ENCODE measurements at places on chromosomes 2 and 18. TPM values are rescaled to one million over a fixed set of nuclear protein-coding genes. Genes with fewer than 3 reads are reported as not detected.

GRCh38 chr18:57428221-57429150 is 6.7 kb upstream of the ONECUT2 start:
- no peak for DNase-seq

GRCh38 chr2:211457325-211457724 is 900.9 kb downstream of the CPS1 start:
- DNase-seq = no peak

DNA sequence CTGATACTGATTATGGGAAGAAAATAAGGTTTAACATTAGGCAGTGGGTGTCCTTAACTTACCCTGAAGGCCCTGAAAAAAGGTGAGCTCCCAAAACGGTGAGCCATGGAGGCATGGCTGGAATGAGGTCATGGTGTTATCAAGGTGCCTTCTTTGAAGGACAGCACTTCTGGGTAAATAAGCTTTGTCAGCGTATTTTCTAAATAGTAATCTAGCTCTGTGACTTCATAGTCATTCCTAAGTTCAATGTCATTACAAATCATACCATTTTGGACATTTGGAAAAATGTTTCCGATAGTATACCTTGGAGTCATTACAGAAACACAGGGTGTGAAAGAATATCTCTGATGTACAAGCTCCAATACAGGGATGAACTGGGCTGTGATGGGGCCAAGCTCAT is 35.2 kb upstream of the CNGA3 start:
- DNase-seq = no peak

DNA sequence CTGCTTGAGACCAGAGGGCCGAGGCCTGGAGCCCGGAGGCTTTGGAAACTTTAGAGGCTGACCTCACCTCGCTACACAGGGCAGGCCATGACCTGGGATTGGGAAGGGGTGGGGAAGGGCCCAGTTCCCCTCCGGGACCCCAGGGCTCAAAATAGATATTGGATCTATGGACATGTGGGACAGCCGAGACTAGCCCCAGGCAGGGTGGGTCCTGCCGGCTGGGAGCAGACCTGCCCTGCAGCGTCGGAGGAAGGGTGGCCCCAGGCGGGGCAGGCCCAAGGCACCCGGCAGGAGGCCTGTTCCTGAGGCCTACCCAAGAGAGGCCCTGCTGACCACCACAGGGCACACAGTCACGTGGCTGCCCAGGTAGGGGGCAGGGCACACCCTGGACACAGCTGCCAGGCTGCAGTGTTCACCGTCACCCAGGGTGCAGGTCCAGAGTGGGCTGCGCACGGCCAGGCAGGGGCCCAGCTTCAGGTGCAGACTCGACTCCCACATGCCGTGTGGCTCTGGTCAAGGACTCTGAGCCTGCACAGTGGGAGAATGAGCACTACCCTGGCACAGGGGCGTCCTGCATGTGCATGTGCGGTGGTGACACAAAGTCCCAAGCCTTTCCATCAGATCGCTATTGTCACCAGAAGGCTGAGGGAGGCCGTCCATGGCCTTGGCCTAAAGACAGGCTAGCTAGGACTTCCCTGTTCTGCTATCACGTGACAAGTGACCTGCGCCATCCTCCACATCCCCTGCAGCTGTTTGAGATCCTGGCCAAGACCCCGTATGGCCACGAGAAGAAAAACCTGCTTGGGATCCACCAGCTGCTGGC is 13.2 kb downstream of the ANO7 start:
- DNase-seq = no peak

The IL18R1 gene
- 1.4 TPM for total RNA-seq

DNA sequence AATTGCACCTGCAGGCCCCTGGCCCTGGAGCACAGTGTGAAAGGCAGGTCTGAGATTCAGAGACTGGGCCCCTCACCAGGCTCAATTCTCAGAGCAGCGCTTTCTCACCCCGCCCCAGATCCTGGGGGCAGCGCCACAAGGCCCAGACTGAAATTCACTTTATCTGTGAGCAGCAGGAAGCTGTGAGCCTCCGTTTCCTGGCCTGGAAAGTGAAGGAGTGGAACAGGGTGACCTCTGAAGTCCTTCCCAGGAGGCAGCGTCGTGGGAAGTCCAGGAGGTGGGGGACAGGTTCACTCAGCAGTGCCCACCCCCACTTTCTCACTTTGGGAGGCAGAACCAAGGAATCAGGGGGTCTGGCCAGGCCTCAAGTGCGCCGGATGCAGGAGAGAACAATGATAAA is 235.4 kb downstream of the NDUFA10 start:
- DNase-seq = no peak

DNA sequence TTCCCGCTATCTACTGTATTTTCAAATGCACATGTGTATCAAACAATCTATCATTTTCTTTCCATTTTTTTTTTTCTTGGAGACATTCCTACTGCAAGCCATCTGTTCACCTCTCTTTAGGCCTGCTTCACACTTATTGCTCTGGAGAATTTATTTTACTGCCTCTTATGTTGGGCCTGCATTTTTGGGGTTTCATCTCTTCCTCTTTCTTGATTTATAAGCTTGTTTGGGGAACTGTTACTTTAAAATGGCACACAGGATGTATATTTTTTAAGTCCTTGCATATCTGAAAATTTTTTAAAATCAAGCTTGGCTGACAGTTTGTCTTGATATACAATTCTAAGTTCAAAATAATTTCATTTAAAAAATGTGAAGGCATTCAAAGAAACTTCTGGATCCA is 3.5 kb upstream of the RAB27B start:
- no peak for DNase-seq

DNA sequence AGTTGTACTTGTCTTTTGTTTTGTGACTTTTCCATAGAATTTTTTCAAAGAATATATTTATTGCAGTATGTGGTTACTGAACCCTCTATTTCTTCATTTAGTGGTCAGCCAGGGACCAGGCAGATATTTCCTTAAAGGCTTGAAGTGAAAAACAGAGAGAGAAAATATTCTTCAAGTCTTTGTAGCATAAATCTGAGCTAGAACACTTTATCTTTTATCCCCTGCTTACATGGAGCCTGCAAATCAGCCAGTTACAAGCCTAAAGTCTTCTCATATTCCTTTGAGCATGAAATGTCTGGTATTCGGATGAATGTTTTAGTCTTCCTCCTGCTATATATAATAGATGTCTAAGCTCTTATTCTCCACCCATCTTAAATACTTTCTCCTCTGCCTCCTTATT is 1557.5 kb upstream of the ACVR2A start:
- DNase-seq = no peak

- peak; percentile 75 for DNase-seq
Measured at GRCh38 chr2:240556553-240557100, 1.2 kb downstream of the ANKMY1 start.

The GPATCH11 gene
- 9.4 TPM for total RNA-seq

- DNase-seq = no peak
Measured at GRCh38 chr18:37980556-37980955, 415.0 kb upstream of the CELF4 start.

GRCh38 chr2:112275887-112276773 is 733 bp downstream of the ZC3H6 start:
- peak; percentile 92 for DNase-seq

DNA sequence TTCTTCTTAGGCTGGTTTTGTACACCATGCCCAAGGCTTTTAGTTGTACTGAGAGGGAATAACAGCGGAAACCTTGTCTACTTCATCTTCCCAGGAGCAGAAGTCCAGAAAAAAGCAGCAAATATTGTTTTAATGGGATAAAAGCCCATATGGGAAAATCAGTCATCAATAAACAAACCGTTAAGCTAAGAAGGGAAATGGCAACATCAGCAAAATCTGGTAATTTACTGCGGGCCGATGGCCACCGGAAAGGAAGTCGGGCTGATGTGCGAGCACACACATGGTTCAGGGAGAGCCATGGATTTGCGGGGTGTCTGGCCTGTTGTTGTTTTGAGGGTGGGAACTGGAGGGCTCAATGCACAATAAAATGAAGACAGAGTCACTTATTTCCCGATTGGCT is 300.7 kb upstream of the RAB6C start:
- DNase-seq = no peak

The EGR4 gene
- not detected for total RNA-seq

The NCKAP1 gene
- total RNA-seq = 364 TPM

DNA sequence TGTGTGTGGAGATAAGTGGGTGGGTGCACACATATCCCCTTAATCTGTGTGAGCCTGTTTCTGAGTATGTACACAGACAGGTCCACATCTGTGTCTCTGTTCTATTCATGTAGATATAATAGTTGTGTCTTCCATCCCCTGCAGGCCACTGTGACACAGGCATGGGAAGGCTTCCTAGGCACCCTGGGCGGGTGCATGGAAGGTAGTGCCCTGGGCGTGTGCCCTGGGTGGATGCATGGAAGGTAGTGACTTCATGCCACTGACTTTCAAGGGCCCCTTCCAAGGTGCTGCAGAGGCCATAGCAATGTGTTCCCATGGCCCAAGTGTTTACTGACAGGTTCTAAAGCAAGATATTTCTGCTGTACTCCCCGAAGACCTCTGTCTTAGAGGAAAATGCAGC is 462.5 kb upstream of the HS6ST1 start:
- no peak for DNase-seq

The HOXD13 gene
- total RNA-seq = under 0.01 TPM

GRCh38 chr2:199465988-199466691 is 8.4 kb upstream of the SATB2 start:
- no peak for DNase-seq

The XDH gene
- not detected for total RNA-seq

DNA sequence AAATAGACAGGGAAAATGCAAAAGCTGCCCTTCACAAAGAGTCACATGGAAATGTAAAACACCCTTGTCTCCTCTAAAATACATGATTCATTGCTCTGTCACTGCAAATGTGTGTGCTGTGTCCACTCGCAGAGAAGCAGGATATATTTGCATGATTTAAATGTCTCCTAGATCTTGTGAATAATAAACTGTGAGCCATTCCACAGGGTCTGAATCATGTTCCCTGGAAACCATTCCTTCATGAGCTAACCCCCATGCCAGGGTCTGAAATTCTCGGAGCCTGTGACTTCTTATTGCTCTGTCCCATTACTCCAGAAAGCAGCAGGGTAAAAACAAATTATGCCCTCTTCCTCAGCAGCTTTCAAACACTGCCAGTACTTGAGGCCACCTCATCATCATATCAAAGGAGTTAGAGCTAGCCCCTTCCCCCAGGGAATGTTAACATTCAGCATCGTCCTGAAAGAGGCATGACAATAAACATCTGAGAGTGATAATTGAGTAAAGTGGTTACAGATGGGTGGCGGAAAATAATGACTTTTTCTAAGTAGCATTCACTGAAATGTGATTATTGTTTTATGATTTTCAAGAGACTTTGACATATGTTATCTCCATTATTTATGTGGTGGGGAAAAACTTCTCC is 11.7 kb upstream of the CNGA3 start:
- DNase-seq = peak; percentile 8
